Activated CD4-positive, alpha-beta memory T cell treated with anti-CD3 and anti-CD28 coated beads for 36 hours (primary cell): ENCODE measurements at places on chromosomes 6 and 20.
A peak's percentile ranks its signal among the peaks of the same experiment; 100 is the strongest.

DNA sequence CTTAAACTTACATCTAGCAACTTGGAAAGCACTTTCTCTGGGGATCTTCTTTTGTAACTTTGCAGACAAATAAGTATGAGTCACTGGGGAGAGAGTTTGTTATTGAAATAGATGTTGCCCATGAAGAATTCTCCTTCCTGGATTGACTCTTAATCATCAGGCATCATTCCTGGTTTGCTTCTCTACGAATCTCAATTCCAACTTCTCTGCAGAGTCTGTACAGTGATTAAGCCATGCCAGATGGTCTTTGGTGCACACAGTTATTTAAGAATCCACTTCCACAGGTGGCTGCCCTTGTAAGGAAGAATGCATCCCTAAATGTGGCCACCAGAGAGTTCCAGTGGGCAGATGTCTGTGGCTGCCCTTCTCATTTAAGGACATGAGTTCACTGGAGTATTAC, 25.7 kb downstream of the MYCT1 start:
- DNase-seq: no peak

- DNase-seq: no peak
Measured at GRCh38 chr6:126718600-126719327, 378.8 kb downstream of the CENPW start.

DNA sequence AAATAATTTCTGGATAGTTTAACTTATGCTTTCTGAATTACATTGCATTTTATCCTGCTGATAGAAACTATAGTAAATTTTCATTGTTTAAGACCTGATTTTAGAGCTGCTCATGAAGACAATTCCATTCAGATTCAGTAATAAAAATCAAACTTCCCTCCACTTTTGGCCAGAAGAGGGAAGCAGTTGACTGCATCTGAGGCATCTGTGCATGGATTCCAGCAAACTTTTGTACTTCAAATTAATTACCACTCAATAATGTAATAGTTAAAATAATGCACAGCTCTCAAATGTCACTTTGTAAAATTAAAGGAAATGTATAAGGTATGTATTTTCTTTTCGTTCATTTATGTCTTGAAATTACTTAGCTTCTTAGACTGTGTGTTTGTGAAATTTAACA, 64.2 kb upstream of the SLC35B3 start:
- DNase-seq: no peak

- DNase-seq: peak; percentile 92
Measured at GRCh38 chr20:5078399-5078958, 41.3 kb downstream of the PCNA start.

DNA sequence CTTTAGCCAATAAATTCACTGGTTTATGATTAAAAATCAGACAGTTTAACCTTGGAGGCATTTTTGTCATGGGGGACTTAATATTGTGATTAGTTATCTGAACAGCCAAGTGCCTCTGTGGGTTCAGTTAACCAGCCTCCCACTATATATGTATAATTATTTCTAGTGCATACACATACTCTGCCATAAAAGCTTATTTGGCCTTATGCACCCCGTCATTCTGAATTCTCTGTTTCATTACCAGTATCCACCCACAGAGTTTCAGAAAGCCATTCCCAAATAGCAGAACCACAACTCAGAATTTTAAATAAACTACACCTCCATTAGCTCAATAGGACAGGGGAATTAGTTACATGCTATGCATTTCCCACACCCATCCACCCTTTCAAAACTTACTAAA, 279.7 kb downstream of the ZFAND3 start:
- DNase-seq: no peak

DNA sequence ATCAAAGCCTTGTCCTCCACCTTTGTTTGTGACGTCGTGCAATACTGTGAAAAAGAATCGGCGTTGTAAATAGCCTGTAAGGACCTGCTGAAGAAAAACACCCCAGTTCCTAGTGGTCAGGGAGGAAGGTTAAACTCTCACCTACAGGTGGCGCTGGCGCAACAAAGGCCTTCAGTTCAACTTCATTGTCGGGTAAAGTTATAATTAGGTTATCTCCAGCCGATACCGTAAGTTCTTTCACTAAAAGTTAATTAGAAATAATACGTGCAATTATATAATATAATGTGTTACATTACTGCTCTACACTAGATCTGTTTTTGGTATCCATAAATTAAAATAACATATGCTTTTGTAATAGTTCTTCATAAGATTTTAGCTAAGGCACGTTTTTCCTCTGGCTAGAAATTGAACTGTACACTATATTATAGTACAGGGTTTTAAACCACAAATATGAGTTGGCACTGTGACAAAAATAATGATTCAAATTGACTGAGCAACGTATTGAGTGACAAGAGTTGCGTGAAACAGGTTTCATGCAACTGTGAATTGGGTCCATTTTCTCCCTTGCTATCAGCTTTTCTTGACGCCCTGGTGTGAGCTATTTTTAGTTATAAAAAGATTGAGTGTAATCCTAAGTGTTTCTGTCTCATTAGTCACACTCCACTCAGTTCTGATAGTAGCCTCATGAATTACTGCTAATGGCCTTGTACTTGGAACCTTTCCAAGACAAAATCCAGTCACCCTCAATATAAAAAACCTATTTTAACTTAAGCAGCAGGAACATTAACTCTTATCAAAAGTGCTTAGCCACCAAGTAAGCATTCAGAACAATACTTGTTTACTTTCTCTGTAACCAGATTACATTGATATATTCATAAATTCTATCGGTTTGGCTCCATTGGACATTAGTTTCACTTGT, 62.3 kb downstream of the KIAA0319 start:
- DNase-seq: peak; percentile 84

GRCh38 chr20:17479063-17479657, 52.0 kb downstream of the BFSP1 start:
- no peak for DNase-seq

- DNase-seq: no peak
Measured at GRCh38 chr6:106425382-106425781, 64.9 kb downstream of the CRYBG1 start.

DNA sequence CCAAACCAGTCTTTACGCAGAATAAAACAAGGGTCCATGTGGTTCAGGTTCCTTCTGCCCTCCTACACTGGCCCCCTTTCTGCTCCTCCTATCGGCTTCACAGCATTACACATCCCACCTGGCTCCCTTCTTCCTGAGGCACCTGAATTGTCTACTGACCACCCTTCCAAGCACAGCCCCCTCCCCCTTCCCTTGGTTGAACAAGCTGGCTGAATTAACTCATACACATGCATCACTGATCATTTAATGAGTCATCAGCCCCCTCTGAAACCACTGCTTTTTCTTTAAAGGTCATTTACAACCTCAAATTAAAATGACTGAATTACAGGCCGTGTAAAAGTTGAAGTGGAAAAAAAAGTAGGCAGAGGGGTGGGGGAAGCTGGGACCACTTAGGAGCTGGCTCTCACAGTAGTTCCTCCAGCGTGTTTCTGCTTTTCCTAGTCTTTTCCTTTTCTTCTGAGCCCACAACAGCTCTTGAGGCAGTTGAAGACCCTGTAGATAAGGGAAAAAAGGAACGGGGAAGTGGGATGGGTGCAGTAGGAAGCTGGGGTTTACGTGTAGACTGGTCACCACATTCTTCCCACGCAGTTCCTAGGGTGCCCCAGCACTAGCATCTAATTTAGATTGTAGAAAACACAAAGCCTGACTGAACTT, 67.6 kb downstream of the FYN start:
- peak; percentile 76 for DNase-seq

GRCh38 chr20:59042796-59043631, 428 bp upstream of the PRELID3B start:
- peak; percentile 96 for DNase-seq

GRCh38 chr6:27669295-27669623, 196.4 kb upstream of the ZNF184 start:
- no peak for DNase-seq

DNA sequence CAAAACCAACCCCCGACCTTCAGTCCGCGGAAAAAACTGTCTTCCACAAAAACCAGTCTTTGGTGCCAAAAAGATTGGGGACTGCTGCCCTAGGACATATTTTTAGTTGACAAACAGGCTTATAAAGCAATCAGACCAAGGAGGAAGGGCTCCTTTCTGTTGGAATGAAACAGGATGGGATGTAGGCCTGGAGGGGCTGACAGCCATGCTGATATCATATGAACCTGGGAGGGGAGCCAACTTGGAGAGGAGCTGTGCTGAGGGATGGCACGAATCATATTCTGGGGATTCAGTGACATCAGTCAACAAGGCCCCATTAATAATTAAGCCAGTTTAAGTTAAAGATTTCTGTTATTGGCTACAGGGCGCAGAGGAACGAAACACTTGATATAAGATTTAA, 225.4 kb upstream of the TSHZ2 start:
- no peak for DNase-seq
